ENCODE measurements at places on chromosomes 16 and 17. TPM values are rescaled to one million over a fixed set of nuclear protein-coding genes. Genes with fewer than 3 reads are reported as not detected.

Gene CORO6
- 2.0 TPM for total RNA-seq

Gene PROCA1
- 0.48 TPM for total RNA-seq

Gene SNX20
- 2.9 TPM for total RNA-seq

Gene TMC6
- total RNA-seq, result 13.3 TPM

Gene SETD1A
- total RNA-seq, result 3.5 TPM

Gene TBX21
- total RNA-seq, result 1.1 TPM

Gene DCUN1D3
- total RNA-seq, result 22.7 TPM

Gene PPL
- 1,024 TPM for total RNA-seq

Gene KIF2B
- not detected for total RNA-seq

Gene BCL6B
- total RNA-seq, result 0.79 TPM

Gene LHX1
- total RNA-seq, result not detected

Gene EPN3
- 24.5 TPM for total RNA-seq

Gene BOLA2
- total RNA-seq, result 20.8 TPM

Gene PITPNM3
- total RNA-seq, result 33.4 TPM
